ENCODE measurements at places on chromosomes 2 and 18. TPM values are rescaled to one million over a fixed set of nuclear protein-coding genes. Genes with fewer than 3 reads are reported as not detected.

The MOGAT1 gene
- 3.2 TPM for total RNA-seq

DNA sequence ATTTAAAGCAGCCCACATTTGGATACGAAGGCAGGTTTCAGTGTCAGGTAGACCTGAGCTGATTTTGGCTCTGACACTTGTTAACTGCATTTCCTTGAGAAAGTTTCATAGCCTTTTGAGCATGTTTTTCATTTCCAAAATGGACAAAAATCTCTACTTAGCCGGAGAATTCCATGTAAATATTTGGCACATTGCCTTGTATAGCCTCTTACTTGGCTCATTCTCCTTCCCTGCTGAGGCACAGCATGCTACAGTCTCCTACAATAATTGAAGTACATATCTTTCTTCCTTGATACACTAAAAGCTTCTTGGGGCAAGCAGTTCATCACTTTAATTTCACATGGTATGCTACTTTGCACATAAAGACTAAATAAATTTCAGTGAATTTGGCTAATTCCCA is 772.2 kb upstream of the CHAC2 start:
- no peak overlapping the region for H3K4me3 ChIP-seq
- H3K4me1 ChIP-seq, result no peaks in the 10 kb centered on the region
- no peak for DNase-seq
- H3K27me3 ChIP-seq, result no peaks in the 10 kb centered on the region

The TMEM163 gene
- total RNA-seq, result 31.9 TPM

DNA sequence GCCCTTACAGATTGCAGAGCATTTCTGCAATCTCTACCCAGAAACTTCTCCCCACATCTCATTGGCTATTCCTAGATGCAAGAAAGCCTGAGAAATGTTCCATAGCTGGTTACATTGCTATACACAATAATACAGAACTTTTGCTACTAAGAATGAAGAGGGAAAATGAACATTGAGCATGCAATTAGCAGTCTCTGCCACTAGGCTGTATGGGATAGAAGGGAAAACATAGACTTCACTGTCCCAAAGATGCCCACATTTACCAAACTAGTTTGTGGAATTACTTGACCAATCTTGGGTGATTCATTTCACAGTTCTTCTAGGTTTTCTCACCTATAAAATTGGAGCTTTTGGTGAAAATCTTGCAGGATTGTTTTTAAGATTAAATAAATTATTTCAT is 265.7 kb upstream of the NT5C1B start:
- H3K36me3 ChIP-seq, result no peaks in the 10 kb centered on the region
- no peak for DNase-seq
- H3K4me3 ChIP-seq, result no peak overlapping the region
- H3K4me1 ChIP-seq, result no peaks in the 10 kb centered on the region
- no peaks in the 10 kb centered on the region for H3K27me3 ChIP-seq
- no peak overlapping the region for H3K27ac ChIP-seq

- H3K27ac ChIP-seq, result peak overlapping the region; percentile 88
- no peaks in the 10 kb centered on the region for H3K36me3 ChIP-seq
- peak overlapping the region; percentile 30 for H3K4me3 ChIP-seq
- peaks cover 22% of the 10 kb centered on the region for H3K4me1 ChIP-seq
Measured at GRCh38 chr18:76265497-76266235, 229.4 kb downstream of the ZNF516 start.

The SCN9A gene
- 13.6 TPM for total RNA-seq

The SLC19A3 gene
- 40.7 TPM for total RNA-seq

GRCh38 chr2:236570081-236570868 is 650 bp downstream of the ACKR3 start:
- peak overlapping the region; percentile 31 for H3K27ac ChIP-seq
- peaks cover 50% of the 10 kb centered on the region for H3K4me1 ChIP-seq
- peaks cover 8% of the 10 kb centered on the region for H3K27me3 ChIP-seq
- H3K36me3 ChIP-seq, result no peaks in the 10 kb centered on the region
- peak overlapping the region; percentile 63 for H3K4me3 ChIP-seq

The SLC9A4 gene
- not detected for total RNA-seq

GRCh38 chr2:233992513-233993217 is 57.8 kb upstream of the SPP2 start:
- no peaks in the 10 kb centered on the region for H3K4me1 ChIP-seq
- no peaks in the 10 kb centered on the region for H3K36me3 ChIP-seq
- no peak overlapping the region for H3K4me3 ChIP-seq
- DNase-seq, result no peak

The ANKRD30BL gene
- total RNA-seq, result not detected

The D2HGDH gene
- 29.4 TPM for total RNA-seq

- H3K27ac ChIP-seq, result no peak overlapping the region
- DNase-seq, result no peak
- H3K4me1 ChIP-seq, result no peaks in the 10 kb centered on the region
- H3K4me3 ChIP-seq, result no peak overlapping the region
Measured at GRCh38 chr2:105954891-105955290, 210.2 kb downstream of the NCK2 start.

The STK39 gene
- total RNA-seq, result 12.6 TPM

- DNase-seq, result no peak
- no peak overlapping the region for H3K27ac ChIP-seq
- H3K4me1 ChIP-seq, result no peaks in the 10 kb centered on the region
- H3K4me3 ChIP-seq, result no peak overlapping the region
- no peaks in the 10 kb centered on the region for H3K27me3 ChIP-seq
Measured at GRCh38 chr2:68110102-68110501, 47.3 kb upstream of the C1D start.

DNA sequence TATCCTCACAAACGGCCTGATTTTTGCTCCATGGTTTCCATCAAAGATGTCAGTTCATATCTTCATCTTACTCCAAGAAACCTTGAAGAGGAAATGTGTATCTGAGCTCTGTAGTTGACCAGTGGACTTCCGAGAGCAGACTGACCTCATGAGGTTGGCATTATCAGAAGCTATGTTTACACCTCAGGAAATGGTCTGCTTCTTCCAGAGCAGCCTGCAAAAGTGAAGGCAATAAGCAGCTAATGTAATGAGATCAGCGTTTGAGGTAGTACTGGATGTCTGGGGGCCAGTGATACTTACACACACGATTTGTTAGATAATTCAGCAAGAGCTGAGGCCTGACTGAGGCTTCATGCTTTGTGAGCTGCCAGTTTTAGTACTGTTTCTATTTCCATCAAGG is 189.7 kb downstream of the LRRTM1 start:
- H3K4me3 ChIP-seq, result no peak overlapping the region
- no peak overlapping the region for H3K27ac ChIP-seq
- no peaks in the 10 kb centered on the region for H3K27me3 ChIP-seq
- no peak for DNase-seq
- H3K4me1 ChIP-seq, result no peaks in the 10 kb centered on the region

DNA sequence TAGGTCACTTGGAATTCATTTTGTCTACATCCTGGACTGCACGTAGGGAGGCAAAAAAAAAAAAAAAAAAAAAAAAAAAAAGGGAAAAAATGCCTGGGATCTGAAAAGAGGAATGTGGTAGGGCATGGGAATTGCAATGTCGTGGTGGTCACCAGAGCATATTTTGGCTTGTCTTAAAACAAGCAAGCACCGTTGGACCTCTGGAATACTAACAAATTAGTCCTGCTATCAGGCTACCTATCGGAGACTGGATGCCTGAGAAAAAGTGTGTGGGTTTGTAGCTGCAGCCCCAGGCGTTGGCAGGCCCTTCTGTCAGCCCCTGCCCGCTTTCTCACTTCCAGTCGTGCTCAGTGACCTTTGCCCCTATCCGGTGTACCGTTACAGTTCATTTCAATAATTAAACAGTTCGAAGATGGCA is 588.5 kb upstream of the ZEB2 start:
- H3K27ac ChIP-seq, result no peak overlapping the region
- DNase-seq, result no peak
- H3K4me1 ChIP-seq, result no peaks in the 10 kb centered on the region
- H3K27me3 ChIP-seq, result no peaks in the 10 kb centered on the region
- no peak overlapping the region for H3K4me3 ChIP-seq

DNA sequence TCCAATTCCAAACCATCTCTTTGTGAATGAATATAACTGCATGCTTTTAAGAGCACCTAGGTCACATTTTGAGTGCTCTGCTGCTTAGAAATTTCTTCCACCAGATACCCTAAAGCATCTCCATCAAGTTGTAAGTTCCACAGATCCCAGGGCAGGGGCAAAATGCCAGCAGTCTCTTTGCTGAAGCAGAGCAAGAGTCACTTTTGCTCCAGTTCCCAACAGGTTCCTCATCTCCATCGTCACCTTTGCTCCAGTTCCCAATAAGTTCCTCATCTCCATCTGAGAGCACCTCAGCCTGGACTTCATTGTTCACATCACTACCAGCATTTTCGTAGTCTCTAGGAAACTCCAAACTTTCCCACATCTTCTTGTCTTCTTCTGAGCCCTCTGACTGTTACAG is 116.7 kb upstream of the ALKAL2 start:
- no peak overlapping the region for H3K27ac ChIP-seq
- no peak for DNase-seq
- H3K36me3 ChIP-seq, result no peaks in the 10 kb centered on the region
- H3K4me1 ChIP-seq, result no peaks in the 10 kb centered on the region
- H3K27me3 ChIP-seq, result no peaks in the 10 kb centered on the region

Measured in lower lobe of right lung (tissue), 2 donors.